IPS DF 6.9 (cell line): ENCODE measurements at places on chromosomes 6 and 20.

DNA sequence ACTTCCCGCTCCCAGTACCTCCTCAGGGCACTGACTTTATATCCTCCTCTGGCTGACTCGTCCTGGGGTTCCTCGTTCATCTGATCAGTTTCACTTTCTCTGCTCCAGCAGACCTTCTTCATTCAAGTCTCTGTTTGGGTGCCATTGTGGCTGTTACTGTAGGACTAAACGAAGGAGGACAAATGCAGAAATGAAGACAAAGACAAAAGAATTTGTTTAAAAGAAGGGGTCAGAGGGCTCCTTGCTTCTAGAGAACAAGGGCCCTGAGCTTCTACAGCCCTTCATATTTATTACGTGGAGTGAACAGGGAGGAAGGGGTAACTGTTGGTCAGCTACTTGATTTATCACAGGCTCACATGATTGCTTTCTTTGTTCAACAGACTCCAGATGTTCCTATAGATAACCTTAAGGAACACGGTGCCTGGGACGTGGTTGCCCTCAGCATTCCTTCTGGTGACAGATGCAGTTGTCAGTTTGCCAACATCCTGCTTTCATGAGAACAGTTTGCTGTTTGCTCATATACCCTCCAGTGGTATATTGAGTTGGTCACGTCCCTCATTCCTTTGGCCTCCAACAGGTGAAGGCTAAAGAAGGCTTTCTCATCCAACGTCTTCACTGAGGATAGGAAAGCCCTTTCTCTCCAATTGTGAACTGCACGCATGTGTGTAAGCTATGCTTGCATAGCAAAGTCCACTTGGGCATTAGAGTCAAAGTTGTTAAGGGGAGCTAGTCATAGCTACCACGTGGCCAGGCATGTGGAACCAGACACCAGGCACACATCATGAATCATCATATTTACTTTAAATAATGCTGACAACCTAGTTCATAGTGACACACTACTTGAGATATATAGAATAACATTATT is 69.1 kb upstream of the BTN3A2 start:
- no peak for DNase-seq

GRCh38 chr6:162942866-162943265 is 215.1 kb downstream of the PACRG start:
- no peak for DNase-seq

DNA sequence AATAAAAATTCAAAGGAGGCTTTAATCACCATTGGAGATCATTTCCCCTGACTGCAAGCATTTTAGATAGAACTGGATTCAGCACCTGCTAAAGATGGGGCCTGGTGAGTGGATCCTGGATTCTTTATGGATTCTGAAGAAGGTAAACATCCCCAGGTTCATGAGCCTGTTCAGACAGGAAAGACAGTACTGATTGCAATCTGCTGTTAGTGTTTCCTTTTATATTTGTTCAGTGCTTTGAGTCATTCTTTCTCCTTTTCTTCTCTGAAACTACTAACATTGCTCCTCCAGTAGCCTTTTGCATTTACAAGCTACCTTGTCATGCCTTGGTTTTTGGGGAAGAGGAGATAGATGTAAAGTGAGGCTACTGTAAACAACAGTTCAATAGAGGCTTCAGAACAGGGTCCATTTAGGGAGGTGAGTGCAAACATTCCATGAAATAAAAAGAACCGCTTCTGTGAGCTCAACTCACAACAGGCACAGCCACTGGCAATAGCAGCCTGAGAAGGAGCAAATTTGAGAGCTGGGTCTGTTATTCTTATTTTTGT is 66.4 kb upstream of the PRL start:
- DNase-seq = no peak

DNA sequence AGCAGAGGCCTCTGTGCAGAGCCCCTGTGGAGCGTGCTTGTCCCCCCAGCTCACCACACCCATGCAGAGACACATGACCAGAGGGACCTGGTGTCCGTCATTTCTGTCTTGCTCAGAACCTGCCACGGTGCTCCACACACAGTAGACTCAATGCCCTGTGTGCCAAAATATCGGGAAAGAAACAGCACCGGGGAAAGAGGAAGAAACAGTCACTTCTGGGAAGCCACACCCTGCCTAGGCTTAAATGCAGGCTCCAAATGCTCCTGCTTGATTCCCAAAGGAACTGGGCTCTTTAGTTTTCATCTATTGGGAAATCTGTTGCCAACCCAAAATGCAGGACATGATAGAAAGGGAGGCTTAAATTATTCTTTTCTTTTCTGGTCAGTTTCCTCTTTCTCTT is 503.9 kb downstream of the CD83 start:
- DNase-seq = no peak
